ENCODE measurements at places on chromosomes 7 and 10. TPM values are rescaled to one million over a fixed set of nuclear protein-coding genes. Genes with fewer than 3 reads are reported as not detected.

- DNase-seq, result no peak
These were observed 354.2 kb upstream of the TMEM229A start for GRCh38 chr7:124387056-124387455.

DNA sequence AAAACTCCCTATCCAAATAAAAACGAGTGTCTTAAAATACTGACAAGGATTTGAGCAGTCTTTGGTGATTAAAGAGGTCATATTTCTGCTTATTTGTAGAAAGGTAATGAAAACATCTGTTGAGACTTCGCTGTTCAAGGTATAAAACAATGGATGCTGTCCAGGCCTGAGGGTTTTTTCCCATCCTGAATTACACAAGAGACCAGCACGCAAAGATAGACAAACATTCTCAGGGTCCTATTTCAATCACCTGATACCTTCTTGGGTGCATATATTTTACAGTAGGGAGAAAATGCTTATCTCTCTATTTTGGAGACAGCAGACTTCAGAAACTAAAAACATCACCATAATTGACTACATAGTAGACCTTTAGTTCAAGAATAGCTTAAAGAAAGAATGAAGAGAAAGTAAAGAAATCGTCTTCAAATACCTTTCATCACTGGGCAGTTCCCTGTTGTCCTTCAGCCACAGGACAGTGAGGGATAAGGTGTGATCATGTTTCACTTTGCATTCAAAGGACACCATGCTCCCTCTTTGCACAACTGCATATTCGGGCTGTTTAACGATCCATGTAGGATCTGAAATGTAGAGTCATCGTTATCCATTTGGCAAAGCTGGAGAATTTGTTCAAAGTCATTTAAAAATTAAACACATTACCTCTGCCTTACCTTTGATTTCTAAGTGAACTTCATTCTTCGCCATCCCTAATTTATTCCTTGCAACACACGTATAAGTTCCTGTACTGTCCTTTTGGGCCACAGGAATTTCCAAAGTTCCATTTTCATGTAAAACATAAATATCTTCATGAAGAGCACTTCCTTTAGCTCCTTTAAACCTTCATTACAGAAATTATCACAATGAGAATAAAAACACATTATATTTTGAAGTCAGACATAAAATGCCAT lies 63.7 kb upstream of the LAMB4 start:
- DNase-seq, result no peak

GRCh38 chr7:73504017-73504416 lies 18.1 kb downstream of the BAZ1B start:
- no peak for DNase-seq

DNA sequence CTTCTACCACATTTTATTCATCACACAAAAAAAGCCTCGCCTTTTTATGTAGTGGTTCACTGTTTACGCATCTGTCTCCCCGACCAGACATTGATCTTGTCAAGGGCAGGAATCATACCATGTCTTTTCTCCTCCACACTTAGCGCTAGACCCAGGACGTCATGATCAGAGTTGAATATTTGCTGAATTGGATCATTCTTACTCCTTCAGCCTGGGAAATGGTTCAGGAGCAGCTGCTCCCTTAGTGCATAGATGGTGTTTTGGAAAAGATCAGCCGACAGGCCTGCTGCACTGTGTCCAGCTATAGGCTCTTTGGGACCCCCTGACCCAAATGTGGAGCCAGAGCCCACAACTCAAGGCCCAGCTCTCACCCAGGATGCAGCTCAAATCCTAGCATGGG lies 249.1 kb upstream of the TMEM72 start:
- no peak for DNase-seq

DNA sequence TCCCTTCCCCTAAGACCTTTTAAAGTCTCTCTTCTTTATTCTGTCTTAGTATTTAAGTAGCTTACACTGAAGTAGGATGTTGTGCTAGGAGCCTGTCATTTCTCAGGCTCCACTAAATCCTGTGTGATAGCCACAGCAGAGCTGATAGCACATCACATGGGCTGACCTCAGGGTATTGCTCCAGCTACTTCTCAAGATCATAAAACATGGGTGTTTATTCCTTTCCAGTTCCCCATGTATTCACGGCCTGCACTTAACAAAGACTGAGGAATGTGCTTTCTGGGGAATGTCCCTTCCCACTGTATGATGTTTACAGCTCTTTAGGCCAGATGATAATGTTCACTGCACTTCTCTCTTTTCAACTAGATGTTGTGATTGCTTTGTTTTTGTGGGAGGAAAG lies 1086.8 kb downstream of the KCNMA1 start:
- DNase-seq, result no peak

- no peak for DNase-seq
These were observed 19.7 kb upstream of the NKX6-2 start for GRCh38 chr10:132805599-132805998.

DNA sequence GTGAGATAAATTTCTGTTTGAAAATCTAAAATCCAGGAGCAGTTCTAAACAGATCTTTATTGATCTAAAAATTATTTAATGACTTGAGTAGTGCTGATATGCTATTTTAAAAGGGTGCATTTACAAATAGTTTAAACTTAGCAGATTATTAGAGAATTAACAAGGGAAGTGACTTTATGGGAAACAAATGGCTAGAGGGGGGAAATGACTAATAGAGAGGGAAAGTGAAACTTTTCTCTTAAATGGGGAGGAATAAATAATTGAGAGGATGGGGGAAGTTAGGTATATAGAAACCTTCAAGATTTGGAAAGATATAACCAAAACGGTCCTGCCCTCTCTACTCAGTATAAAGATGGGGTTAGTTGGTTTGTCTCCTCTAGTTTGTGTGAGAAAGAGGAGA lies 90.1 kb upstream of the ARMC3 start:
- no peak for DNase-seq

DNA sequence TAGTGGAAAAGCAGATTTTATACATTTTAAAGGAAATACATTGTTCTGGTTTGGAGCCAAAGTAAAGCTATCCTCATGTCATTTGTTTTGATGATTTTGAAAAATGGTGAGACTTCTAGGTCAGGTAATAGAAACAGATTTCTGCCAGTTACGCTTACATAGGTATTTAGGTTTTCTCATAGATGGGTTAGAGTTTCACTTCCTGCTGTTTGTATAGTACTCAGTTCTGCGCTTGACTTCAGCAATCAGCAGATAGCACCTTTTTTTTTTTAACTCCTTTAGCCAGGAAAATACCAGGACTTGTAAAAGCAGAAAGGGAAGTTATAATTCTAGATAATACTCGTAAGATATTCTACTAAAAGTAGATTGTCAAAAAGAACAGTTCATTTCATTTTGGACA lies 209.8 kb upstream of the POM121L12 start:
- DNase-seq, result no peak

GRCh38 chr7:71657386-71657785 lies 525.4 kb downstream of the GALNT17 start:
- DNase-seq, result no peak

- DNase-seq, result no peak
These were observed 490.0 kb downstream of the SH2D4B start for GRCh38 chr10:81027706-81028105.

DNA sequence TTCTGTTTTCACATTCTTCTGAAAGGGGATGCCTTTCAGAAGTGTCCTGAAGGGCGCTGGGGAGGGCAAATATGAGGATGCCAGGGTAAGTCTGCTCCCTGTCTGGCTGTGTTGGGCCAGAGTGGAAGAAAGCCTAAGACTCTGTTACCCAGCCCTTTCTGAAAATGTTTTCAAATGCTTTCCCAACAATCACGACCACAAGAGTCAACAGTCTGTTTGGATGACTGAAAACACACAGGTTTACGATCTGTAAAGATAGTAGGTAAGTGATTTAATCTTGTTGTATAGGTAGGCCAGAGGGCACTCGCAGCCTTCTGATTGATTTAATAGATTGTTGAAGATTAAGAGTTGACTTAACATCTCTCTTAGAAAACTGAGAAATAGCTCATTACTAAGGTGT lies 13.2 kb downstream of the SGPL1 start:
- no peak for DNase-seq

- DNase-seq, result no peak
These were observed 80.7 kb upstream of the KIAA1217 start for GRCh38 chr10:24128066-24128730.

- no peak for DNase-seq
These were observed 49.7 kb upstream of the ANTXRL start for GRCh38 chr10:46236941-46237681.

Gene TMEM176A
- not detected for total RNA-seq

Gene PNLIPRP1
- not detected for total RNA-seq

Gene PDE6C
- not detected for total RNA-seq

Gene TRUB1
- total RNA-seq, result 40.1 TPM

Gene MRC1
- total RNA-seq, result 0.12 TPM
